ENCODE measurements at places on chromosomes 7 and 10.

DNA sequence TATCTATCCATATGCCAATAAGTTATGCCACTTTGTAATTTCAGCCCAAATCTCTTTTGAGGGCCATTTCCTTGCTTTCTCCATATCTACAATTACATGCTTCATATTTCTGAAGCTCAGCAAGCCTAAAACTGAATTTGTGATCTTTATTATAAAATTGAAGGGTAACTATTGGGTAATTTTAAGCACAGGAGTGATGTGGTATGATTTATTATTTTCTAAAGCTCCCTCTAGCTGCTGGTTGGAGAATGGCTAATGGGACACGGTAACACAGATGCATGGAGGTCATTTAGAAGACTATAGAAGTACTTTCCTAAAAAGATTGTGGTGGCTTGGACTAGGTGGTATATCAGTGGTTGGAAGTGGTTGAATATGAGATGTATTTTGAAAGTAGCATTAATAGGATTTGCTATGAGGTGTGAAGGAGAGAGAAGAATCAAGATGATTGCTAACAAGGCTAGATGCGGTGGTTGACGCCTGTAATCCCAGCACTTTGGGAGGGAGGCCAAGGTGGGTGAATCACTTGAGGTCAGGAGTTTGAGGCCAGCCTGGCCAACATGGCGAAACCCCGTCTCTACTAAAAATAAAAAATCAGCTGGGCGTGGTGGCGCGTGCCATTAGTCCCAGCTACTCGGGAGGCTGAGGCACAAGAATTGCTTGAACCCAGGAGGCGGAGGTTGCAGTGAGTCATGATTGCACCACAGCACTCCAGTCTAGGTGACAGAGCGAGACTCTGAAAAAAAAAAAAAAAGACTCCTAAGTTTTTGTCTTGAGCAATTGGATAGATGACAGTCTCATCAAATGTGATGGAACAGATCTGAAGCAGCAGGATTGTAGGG lies 13.9 kb downstream of the KLHDC10 start:
- DNase-seq = no peak

GRCh38 chr7:157579425-157579824 lies 242.6 kb downstream of the DNAJB6 start:
- DNase-seq = no peak

DNA sequence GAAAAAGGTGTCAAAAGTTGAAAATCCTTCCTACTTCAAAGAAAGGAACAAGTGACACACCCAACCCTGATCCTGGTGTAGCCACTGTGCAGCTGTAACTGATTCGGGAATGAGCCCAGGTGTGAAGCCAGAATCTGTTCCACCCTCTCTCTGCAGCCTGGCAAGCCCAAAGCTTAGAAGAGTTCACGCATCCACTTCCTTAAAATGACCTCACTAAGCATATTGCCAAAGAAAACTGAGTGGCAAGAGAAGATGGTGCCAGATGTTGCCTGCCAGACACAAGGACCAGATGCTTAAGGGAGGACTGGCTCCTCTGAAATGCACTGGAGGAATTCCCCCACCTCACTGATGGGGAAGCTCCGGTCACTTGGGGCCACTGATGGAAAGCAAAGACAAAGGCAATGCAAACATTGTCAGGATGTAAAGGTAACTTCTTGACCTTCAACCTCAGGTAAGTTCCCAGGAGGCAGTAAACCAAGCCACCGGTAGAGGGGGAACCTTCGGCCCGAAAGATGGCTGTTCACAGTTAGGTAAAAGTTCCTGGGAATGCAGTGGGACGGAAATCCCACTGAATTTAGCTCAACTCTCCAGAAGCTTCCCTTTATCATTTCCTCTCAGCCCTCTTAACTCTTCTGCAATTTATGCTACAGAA lies 554.9 kb downstream of the KCNMA1 start:
- no peak for DNase-seq

- no peak for DNase-seq
Measured at GRCh38 chr7:6252748-6253147, 19.7 kb downstream of the CYTH3 start.

DNA sequence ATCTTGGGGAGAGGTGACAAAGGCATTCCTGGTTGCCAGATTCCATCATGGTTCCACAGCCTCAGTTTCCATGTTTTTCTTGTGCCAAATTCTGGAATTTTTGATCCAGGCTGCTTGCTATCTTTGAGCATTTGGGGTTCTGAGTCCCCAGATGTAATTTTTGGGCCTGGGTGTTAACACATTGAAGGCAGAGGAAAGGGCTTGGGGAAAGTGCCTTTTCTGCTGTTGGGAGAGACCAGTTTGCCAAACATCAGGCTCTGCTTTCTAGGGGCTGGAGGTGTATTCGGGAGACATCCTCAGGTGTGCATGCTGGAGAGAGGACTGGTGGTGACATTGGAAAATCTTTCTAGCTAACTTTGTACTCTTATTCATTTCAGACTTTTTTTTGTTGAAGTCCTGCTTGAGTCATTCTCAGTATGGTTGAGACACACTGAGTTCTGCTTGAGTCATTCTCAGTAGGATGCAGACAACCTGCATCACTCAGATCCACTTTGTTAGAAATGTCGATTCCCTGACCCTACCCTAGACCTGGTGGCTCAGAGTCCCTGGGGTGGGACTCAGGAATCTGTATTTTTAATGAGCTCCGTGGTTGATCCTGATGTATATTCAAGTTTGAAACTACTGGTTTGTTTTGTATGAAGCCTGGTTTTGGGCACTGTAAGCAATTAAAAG lies 101.0 kb downstream of the LRMDA start:
- no peak for DNase-seq

- no peak for DNase-seq
Measured at GRCh38 chr10:88386204-88386788, 196.8 kb downstream of the RNLS start.

- DNase-seq = no peak
Measured at GRCh38 chr7:101747879-101748345, 69.5 kb upstream of the CUX1 start.

- no peak for DNase-seq
Measured at GRCh38 chr10:100148353-100149211, 37.2 kb downstream of the ERLIN1 start.

DNA sequence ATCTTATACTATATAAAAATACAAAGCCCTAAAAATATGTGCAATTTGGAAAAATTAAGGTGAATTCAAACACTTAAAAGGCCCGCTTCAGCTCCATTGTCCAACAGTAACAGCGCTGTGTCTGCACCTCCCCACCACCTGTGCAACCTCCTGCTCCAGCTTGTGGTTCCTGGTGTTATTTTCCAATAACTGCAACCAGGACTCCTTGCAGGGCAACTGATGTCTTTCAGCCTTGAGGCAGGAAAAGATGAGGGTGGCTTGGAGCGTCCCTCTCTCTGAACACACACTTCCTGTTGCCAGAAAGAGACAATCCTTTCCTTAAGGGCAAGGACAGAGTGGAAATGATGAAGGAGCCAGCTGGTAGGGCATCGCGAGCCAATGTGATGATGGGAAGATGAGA lies 336.0 kb downstream of the GLRX3 start:
- no peak for DNase-seq

- no peak for DNase-seq
Measured at GRCh38 chr7:47600199-47601118, 18.5 kb upstream of the TNS3 start.

DNA sequence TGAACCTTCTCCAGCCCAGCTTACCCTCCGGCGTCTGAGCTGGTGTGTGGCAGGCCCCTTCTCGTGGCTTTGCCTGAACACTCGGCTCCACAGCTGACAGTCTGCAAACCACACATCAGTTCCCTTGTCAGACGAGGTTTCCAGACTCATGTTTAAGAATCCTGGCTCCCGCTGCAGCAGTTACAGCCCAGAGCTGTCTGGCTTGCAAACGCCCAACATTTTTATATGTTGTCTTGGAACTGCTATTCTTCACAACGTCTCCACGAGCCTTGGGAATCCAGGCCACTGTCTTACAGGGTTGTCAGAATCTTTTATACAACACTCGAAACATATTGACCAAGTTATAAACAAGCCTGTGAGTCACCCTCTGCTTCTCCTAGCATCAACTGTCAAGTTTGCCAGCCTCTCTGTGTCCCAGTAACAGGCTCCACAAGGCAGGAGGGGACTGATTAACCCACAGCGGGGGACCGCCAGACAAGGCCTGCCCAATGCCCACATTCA lies 68.1 kb downstream of the TNS3 start:
- DNase-seq = no peak

- DNase-seq = no peak
Measured at GRCh38 chr10:27911011-27911410, 87.9 kb downstream of the ODAD2 start.

DNA sequence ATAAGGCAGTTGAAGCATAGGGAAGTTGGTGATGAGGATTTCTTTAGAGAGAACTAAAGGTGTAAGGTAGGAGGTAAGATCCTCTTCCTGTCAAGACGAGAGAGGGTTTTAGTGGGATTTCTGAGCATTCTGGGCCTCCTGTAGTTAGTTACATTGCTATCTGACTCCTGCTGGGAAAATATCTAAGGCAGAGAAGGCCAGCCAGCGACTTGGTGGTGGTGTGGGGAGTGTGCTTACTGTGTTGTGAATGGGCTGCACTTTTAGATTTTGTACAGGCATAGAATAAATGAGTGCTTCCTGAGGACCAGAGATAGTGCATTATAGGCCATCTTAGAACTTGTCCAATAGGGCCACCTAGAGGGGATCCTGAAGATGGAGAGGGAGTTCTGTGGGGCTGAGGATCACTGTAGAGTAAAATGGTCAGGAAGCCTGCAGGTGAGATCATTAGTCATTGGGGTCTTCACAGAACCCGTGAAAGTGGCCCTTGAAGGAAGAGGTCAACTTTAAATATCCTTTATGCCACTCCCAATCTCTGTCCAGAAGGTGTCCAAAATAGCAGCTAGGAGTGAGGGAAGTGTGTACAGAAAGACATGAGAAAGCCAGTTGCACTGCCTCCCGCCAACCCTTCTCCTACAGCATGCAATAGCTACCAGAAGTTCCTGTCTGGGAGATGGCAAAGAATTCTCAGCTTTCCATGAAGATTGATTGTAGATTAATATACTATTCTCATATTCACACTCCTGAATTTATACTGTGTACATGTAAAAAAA lies 266.6 kb downstream of the POLR1F start:
- DNase-seq = no peak

DNA sequence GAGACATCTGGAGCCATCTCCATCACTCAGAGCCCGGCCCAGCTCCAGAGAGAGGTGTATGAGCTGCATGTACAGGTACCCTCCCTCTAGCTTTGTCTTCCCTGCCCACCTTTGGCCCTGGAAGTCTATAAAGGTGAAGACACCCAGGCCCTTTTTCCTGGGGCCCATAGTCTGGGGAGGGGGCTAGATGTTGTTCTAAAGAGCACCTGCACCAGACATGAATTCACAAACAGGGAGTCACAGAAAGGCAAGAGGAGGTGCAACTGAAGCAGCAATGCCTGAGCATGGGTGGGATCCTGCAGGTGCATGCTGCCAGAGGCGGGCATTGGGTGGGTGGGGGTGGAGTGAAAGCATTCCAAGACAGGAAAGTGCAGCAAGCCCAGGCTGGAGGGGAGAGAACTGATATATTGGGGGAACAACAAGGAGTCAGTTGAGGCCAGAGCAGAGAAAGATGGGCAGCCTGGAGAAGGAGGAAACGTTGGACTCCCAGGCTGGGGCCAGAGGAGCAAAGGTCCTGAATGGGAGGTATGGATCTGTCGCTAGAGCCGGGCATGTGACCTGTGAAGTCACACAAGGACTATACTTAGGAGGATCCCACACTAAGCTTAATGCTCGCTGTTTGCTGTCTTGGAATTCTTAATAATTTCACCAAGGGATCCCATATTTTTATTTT lies 11.7 kb downstream of the CDHR1 start:
- DNase-seq = no peak

GRCh38 chr7:108824840-108825580 lies 255.3 kb downstream of the DNAJB9 start:
- no peak for DNase-seq

GRCh38 chr10:115762029-115762428 lies 511.0 kb downstream of the GFRA1 start:
- DNase-seq = no peak

DNA sequence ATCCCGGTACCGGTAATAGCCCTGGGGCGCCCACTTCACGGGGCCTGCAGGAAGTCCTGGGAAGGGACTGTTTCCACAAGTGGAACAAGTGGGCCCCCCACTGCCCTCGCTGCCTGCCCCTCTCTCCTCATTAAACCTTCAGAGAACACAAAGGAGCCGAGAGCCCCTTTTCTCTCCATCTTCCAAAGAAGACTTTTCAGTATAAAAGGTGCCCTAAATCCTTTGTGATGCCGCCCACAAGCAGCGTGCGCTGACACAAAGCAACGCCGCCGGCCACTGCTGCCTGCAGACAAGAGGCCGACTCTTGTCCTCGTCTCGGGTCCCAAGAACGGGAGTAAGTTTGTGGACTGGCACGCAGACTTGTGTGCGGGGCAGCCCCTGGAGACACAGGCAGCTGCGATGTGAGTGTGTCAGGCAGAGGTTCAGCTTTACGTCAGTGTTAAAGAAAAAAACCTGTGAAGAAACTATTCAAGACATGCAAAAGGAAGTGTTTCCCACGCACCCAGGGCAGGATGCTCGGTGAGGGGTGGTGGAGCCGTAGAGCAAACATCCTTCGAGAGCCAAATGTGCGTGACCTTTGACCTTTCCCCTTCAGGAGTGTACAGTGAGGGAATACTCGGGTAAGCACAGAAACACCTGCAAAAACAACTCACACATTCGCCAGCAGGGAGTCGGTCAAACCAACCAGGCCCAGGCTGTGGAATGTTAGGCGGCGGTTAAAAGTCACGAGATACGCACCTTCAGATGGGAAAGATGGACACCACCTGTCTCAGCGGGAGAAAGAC lies 118.2 kb downstream of the VIPR2 start:
- peak; percentile 20 for DNase-seq

GRCh38 chr7:763762-764161 lies 36.7 kb upstream of the PRKAR1B start:
- no peak for DNase-seq

GRCh38 chr7:117248829-117249228 lies 74.0 kb downstream of the WNT2 start:
- no peak for DNase-seq

GRCh38 chr10:80684259-80684658 lies 146.6 kb downstream of the SH2D4B start:
- DNase-seq = no peak

- DNase-seq = no peak
Measured at GRCh38 chr10:97593421-97593820, 3.9 kb downstream of the C10orf62 start.

- DNase-seq = peak; percentile 10
Measured at GRCh38 chr10:97200616-97201015, 14.9 kb upstream of the SLIT1 start.

- DNase-seq = peak; percentile 48
Measured at GRCh38 chr7:99943641-99944496, 14.4 kb upstream of the GJC3 start.

- DNase-seq = no peak
Measured at GRCh38 chr10:101485681-101486554, 102.1 kb downstream of the POLL start.

DNA sequence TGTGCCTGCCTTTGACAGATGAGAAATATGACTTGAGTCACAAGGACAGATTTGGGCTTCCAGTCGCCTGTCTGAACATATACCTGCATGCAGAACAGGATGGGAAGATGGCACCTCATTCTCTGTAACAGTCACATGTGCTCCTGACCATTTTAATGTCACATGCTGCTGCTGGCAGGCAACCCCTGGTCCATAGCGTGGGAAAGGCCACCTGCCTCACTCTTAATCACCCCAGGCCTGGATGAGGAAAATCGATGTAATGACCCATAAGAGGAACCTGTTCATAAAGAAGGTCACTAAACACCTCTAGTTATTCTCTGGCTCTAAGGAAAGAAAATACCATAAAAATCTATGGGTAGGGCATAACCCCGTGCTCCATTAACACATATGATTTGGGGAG lies 110.2 kb downstream of the GFRA1 start:
- DNase-seq = no peak

Measured in breast epithelium (tissue), 4 donors.